ENCODE measurements at places on chromosomes 3 and 15. TPM values are rescaled to one million over a fixed set of nuclear protein-coding genes. Genes with fewer than 3 reads are reported as not detected.

GNAT1 gene
- total RNA-seq: not detected

UROC1 gene
- not detected for total RNA-seq

MKRN3 gene
- total RNA-seq: not detected

POLQ gene
- 11.6 TPM for total RNA-seq

SLITRK3 gene
- 0.19 TPM for total RNA-seq

SH3GL3 gene
- total RNA-seq: not detected

CHDH gene
- total RNA-seq: 70.1 TPM

POC1A gene
- total RNA-seq: 3.4 TPM

TFG gene
- 108 TPM for total RNA-seq

CCR9 gene
- total RNA-seq: 4.4 TPM

PLCL2 gene
- total RNA-seq: 26.4 TPM

GRCh38 chr15:32794973-32795372 lies 77.2 kb downstream of the GREM1 start:
- no peak for DNase-seq

DNA sequence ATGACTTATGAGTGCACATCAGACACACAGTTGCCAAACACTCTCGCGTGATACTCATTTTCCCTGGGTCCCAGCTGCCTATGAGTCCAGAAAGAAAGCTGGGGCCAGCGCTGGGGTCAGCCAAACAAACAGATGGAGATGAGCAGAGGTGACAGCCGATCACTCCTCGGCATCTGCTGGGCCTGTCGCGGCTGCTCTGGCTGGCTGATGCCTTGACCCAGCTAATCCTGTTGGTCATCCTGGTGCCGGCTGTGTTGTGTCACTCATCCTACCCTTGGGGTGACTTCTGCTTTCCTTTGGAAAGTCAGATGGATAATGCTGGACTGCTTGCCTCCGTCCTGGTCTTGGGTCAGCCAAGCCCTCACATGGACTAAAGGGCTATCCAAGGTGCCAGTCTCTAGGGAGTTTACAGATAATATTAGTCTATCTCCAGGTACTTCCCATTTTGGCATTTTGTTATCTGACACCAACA lies 105.3 kb upstream of the PDZRN3 start:
- no peaks in the 10 kb centered on the region for H3K4me1 ChIP-seq
- DNase-seq: peak; percentile 46
- no peak overlapping the region for H3K27ac ChIP-seq
- H3K4me3 ChIP-seq: no peak overlapping the region
- H3K36me3 ChIP-seq: no peaks in the 10 kb centered on the region
- no peaks in the 10 kb centered on the region for H3K27me3 ChIP-seq

- H3K27me3 ChIP-seq: no peaks in the 10 kb centered on the region
- no peak overlapping the region for H3K27ac ChIP-seq
Observed at GRCh38 chr3:9673752-9674151, 24.4 kb downstream of the MTMR14 start.

GRCh38 chr3:179348325-179349013 lies 960 bp downstream of the MFN1 start:
- no peaks in the 10 kb centered on the region for H3K36me3 ChIP-seq
- H3K4me3 ChIP-seq: peak overlapping the region; percentile 84
- no peaks in the 10 kb centered on the region for H3K27me3 ChIP-seq
- peaks cover 9% of the 10 kb centered on the region for H3K4me1 ChIP-seq

GRCh38 chr3:147000274-147000673 lies 395.1 kb upstream of the PLSCR5 start:
- DNase-seq: no peak
- H3K36me3 ChIP-seq: no peaks in the 10 kb centered on the region
- no peak overlapping the region for H3K4me3 ChIP-seq

- DNase-seq: no peak
- no peaks in the 10 kb centered on the region for H3K4me1 ChIP-seq
- H3K36me3 ChIP-seq: no peaks in the 10 kb centered on the region
- H3K27ac ChIP-seq: no peak overlapping the region
Observed at GRCh38 chr15:19943515-19943914, 598.1 kb downstream of the GOLGA6L6 start.

DNA sequence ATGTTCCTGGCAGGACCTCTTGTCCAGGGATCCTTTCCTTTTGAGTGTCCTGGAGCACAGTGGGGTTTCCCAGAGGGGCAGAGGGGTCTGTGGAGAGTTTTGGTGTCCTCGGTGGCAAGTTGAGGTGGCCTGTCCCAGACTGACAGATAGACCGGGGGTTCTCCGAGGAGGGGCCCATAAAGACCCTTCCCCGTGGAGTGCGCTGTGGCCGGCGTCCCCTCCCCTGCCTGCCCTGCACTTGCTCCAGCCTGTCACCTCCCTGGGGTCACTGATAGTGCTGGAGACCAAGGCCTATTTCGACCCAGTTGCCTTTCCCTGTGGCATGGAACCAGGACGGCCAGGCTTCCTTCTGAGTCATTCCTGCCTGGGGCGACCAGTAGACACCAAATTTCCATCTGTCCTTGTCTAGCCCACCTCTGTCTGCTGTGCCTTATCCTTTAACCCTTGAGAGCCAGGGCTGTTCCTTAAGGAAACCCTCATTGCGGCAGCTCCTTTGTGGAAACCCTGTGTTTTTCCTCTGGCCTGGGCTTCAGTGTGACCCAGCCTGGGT lies 2.9 kb downstream of the MUC4 start:
- no peaks in the 10 kb centered on the region for H3K27me3 ChIP-seq
- H3K36me3 ChIP-seq: no peaks in the 10 kb centered on the region

- no peak overlapping the region for H3K4me3 ChIP-seq
- no peaks in the 10 kb centered on the region for H3K27me3 ChIP-seq
- no peak for DNase-seq
- H3K36me3 ChIP-seq: no peaks in the 10 kb centered on the region
Observed at GRCh38 chr3:46059432-46059831, 32.1 kb upstream of the XCR1 start.

DNA sequence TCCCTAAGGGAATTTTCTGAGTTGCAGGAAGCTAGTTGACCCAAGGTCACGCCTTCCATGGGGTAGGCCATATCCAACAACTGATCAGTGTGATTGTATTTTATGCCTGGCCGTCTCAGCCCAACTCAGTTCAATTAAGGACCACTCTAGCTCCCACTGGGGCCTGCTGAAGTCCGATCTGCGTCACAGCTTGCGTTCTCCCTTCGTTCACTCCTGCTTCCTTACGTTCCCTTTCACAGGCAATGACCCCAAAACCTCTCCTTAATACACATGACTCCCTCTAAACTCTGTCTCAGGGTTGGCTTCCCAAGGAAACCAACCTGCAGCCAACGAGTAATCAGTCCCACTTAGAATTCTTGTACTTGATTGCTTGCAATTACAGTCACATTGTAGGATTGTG lies 428.0 kb downstream of the RBMS3 start:
- H3K4me1 ChIP-seq: no peaks in the 10 kb centered on the region
- no peak for DNase-seq
- no peaks in the 10 kb centered on the region for H3K27me3 ChIP-seq
- H3K4me3 ChIP-seq: no peak overlapping the region
- H3K27ac ChIP-seq: no peak overlapping the region
- H3K36me3 ChIP-seq: no peaks in the 10 kb centered on the region

DNA sequence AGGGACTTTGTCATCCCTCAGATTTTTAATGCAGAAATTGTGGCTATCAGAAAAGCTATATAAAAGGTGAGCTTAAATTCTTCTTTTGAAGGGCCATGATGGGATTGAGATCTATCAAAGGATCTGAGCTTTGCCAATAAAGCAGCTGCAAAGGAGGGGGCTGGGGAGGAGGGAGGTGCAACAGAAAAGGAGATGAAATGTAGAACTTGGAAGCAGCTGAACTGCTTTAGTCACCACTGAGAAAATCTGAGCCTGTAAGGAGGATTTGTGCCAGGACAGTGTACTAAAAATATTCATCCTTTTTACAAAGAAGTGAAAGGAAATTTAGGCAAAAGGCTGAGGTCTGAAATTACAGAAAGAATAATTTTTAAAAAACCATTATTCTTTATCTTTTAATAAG lies 10.4 kb downstream of the TSPAN3 start:
- H3K4me3 ChIP-seq: no peak overlapping the region
- DNase-seq: no peak
- H3K27me3 ChIP-seq: no peaks in the 10 kb centered on the region
- peaks cover 68% of the 10 kb centered on the region for H3K4me1 ChIP-seq
- H3K36me3 ChIP-seq: no peaks in the 10 kb centered on the region
- H3K27ac ChIP-seq: no peak overlapping the region

- H3K4me3 ChIP-seq: no peak overlapping the region
- no peaks in the 10 kb centered on the region for H3K36me3 ChIP-seq
- DNase-seq: no peak
- no peak overlapping the region for H3K27ac ChIP-seq
- H3K4me1 ChIP-seq: no peaks in the 10 kb centered on the region
Observed at GRCh38 chr3:105965384-105965783, 96.6 kb upstream of the CBLB start.

DNA sequence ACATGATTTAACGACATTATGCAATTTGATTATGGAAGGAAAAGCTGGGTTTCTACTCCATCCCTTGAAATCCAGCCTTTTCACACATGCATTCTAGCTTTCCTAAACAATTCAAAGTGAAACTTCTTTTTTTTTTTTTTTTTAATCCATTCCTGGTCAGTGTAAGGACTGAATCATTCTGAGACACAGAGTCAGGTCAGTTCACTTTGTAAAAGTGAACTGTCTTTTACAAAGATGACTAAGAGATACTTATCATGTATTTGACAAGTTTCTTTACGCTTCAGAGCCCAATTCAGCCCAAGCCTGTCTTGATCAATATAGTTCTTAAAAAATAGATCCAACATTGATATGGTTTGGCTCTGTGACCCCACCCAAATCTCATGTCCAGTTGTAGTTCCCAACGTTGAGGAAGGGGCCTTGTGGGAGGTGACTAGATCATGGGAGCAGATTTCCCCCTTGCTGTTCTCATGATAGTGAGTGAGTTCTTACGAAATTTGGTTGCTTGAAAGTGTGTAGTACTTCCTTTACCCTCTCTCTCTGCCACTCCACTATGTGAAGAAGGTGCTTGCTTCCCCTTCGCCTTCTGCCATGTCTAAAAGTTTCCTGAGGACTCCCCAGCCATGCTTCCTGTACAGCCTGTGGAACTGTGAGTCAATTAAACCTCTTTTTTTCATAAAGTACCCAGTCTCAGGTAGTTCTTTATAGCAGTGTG lies 345.6 kb upstream of the THBS1 start:
- H3K4me1 ChIP-seq: no peaks in the 10 kb centered on the region
- no peak overlapping the region for H3K4me3 ChIP-seq
- DNase-seq: no peak
- no peak overlapping the region for H3K27ac ChIP-seq

DNA sequence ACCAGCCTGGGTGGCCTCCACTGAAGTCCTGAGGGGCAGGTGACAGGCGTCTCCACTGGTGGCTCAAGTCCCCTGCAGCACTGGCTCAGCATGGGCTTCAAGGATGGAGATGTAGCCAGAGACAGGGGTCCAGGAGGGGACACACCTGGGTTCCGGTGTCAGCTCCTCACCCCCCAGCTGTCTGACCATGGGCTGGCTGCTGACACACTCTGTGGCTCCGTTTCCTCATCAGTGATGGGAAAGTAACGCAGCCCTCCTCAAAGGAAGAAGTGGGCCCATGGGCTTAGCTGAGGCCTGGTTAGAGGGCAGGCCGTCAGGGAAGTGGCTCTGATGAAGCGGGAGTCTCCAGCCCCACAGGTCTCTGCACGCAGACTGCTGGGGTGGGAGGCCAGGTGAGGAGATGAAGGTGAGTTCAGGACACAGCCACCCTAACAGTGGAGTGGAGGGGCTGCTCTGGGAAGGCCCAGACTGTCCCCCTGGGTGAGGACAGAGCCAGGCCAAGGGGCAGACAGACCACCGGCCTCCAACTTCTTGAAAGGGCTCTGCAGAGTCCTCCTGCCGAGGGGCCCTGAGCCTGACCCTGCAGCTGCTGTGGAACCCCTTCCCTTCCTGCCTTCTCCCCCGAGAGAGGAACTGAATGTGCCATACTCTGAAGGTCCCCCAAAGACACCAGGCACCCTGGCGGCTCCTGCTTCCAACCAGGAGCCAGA lies 24.0 kb downstream of the PSTPIP1 start:
- no peaks in the 10 kb centered on the region for H3K27me3 ChIP-seq
- no peaks in the 10 kb centered on the region for H3K36me3 ChIP-seq
- DNase-seq: no peak
- H3K4me1 ChIP-seq: no peaks in the 10 kb centered on the region
- H3K27ac ChIP-seq: no peak overlapping the region

DNA sequence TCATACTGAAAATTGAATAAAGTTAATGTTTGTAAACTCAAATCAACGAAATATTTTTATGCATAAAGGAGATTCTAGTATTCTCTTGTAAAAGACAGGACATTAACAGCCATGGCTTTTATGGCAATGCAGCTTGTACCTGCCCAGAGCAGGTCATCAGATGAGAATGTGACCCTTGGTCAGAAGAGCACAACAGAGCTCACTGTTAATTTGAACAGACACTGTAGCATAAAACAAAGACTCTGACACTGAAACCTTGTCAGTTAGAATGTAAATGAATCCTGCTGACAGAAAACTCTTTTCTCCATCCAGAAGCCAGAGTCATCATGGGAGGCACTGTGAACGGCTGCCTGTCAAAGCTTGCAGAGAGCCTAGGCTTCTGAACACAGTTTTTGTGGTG lies 410.6 kb downstream of the RAP2B start:
- no peak for DNase-seq
- H3K27me3 ChIP-seq: no peaks in the 10 kb centered on the region
- H3K4me3 ChIP-seq: no peak overlapping the region
- H3K36me3 ChIP-seq: no peaks in the 10 kb centered on the region
- H3K27ac ChIP-seq: no peak overlapping the region

DNA sequence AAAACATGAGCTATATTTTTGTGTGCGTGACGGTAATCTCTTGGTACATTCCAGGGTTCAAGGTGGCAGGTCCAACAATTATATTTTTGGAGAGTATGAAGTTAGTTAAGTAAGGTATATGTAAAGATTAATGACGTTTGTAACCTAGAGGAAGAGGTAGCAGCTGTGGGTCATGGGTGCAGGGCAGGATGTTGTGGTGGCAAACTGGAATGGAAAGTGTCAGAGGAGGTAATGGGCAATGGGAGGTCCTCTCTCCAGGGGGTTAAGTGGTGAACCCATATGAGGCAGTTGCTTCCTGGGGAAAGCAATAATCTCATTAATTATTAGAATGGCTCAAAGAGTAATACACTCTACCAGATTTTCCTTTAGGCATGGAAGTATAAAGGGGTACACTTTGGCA lies 1.0 kb upstream of the CD200R1L start:
- no peaks in the 10 kb centered on the region for H3K4me1 ChIP-seq
- no peaks in the 10 kb centered on the region for H3K36me3 ChIP-seq
- no peaks in the 10 kb centered on the region for H3K27me3 ChIP-seq
- DNase-seq: peak; percentile 40
- no peak overlapping the region for H3K4me3 ChIP-seq

GRCh38 chr15:70398694-70399093 lies 301.0 kb upstream of the TLE3 start:
- H3K4me1 ChIP-seq: no peaks in the 10 kb centered on the region
- no peaks in the 10 kb centered on the region for H3K27me3 ChIP-seq
- H3K36me3 ChIP-seq: no peaks in the 10 kb centered on the region
- no peak overlapping the region for H3K27ac ChIP-seq
- no peak for DNase-seq
- H3K4me3 ChIP-seq: no peak overlapping the region

GRCh38 chr15:75622505-75622904 lies 3.0 kb downstream of the SNUPN start:
- no peak overlapping the region for H3K4me3 ChIP-seq
- no peaks in the 10 kb centered on the region for H3K27me3 ChIP-seq
- DNase-seq: no peak
- no peaks in the 10 kb centered on the region for H3K4me1 ChIP-seq
- no peak overlapping the region for H3K27ac ChIP-seq
